Stimulated activated CD8-positive, alpha-beta memory T cell treated with anti-CD3 and anti-CD28 coated beads, Interleukin-15, amount 100 ng/mL, for 1 hour (primary cell): ENCODE measurements at places on chromosomes 4 and X.

DNA sequence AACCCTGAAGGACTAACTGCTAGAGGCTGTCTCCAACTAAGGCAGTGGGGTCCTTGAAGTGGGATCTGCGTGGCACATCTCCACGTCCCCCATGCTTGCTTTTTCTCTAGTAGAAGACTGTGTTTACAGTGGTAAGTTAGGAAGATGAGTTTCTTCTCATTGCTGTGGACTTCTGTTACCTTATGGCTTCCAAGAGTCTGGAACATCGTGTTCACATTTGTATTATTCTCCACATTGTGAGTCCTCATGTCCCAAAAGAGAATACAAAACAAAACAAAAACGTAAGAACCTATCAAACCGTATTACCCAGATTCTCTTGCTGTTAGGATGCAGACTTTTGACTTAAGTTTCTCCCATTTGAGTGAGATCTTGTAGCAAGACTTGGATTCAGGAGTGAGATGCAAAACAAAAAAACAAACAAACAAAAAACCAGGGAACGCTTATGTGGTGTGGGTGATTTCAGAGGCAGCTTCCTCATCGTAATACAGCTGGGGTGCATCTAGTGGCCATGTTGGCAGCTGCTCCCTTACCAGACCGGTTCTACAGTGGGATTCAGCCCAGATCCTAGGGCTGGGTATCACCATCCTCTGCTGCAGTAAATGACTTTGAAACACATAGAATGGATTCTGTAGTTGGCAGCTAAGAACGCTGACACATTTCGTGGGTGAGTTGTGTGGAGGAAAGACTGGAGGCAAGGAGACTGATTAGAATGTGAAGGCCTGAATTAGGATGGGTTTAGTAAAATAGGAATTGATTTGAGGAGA, 41.3 kb downstream of the TMEM131L start:
- DNase-seq: no peak

DNA sequence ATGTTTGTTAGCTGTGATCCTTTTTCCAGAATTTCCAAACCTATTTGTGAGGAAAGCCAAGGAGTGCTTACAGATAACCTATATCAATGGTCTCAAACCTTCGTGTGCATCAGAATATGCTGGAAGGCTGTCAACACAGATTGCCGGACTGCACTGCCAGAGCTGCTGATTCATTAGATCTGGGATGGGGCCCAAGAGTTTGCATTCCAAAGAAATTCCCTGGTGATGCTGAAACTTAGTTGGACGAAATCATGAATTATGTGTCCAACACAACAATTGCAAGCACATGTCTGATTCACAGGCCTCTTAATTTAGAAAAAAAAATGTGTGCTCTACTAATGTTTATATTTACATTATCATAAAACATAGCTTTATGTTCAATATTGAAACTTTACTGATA, 544.0 kb upstream of the AMOT start:
- DNase-seq: no peak

- no peak for DNase-seq
Observed at GRCh38 chr4:52946855-52947254, 84.7 kb downstream of the RASL11B start.

GRCh38 chrX:42276982-42277690, 353.8 kb upstream of the CASK start:
- no peak for DNase-seq

GRCh38 chrX:6292599-6292998, 63.9 kb upstream of the NLGN4X start:
- DNase-seq: no peak

- DNase-seq: no peak
Observed at GRCh38 chr4:174023641-174024040, 259.8 kb downstream of the FBXO8 start.

- no peak for DNase-seq
Observed at GRCh38 chr4:86948276-86948675, 13.5 kb downstream of the AFF1 start.

DNA sequence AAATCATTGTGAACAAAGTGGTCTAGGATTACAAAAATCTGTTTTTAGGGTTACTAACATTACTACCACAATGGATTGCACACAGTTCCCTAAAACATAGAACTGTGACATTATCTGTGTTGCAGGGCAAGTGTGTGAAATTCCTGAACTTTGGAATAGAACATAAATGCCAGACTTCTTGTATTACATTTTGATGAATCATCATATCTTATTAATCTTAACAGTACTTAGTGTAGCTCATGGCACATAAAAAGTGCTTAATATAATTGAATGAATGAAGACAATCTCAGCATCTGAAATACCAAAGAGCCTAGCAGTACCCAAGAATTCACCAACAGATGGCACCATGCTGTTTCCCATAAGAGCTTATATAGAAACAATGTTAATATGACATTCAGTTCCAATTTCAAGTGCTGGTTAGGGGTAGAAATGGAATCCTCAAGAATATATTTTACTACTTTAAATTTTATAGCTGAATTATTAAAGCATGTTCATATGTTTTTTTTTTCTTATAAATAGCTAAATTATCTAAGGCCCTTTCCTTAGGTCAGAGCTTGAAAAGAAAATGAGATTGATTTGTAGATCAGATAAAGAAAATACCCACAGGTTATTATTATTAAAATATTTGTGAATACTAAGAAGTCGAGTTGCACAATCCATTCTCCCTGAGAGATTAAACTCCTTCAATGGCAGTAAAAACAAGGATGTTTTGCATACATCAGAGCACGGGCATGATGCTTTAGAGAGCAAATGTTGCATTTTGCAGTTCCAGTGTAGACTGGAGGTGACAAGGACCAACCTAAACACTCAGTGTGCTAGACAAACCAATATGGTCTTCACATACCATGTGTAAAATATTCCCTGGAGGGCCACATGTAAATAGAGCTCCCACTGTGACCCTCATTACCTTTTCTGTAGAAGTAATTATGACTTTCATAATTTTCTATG, 25.7 kb upstream of the SHISA3 start:
- no peak for DNase-seq

GRCh38 chrX:107565015-107565414, 63.3 kb upstream of the PRPS1 start:
- no peak for DNase-seq

DNA sequence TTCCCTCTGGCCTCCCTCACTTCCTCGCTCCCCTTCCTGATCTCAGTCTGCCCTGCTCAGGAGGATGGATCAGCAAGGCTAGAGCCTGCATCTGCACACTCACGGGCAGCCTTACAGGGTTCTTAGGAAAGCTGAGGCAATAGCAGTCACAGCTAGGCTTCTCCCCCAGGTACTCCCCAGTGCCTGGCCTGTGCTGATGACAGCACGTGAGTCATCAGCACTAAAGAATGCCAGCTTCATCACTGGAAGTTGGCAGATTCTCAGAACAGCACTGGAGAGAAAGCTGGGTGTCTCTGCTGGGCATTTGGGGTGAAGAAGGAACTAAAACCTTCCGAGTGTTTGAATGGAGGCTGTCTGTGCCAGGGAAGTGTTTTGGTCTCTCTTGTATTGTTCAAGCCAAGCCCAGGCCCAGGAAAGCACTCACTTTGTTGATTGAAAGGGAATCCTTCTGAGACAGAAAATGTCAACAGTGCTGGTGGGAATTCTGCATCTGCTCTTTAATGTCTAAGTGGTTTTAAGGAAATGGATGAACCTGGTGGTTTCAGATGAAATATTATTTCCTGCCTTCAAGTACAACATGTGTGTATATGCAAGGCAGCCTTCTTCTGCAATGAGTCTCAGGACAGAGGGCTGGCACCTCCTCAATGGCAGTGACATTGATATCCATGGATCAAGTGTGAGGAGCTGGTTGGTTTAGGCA, 73.0 kb upstream of the SCOC start:
- DNase-seq: no peak

DNA sequence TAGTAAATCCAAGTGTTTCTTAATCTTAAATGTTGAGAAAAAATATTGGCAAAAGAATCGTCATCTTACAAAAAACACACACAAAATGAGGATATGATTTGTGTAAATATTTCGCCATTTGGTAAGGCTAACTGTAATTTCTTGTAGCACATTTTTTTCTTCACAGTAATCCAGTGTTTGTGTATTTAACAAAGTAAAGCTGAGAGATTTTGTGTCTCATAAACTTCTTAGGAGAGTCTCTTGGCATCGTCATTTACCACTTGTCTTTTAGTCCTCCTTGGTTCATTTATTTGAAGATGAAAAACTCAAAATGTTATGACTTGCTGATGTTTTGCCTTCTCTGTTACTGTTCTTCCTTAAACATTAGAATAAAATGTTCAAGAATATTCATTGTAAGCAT, 326.7 kb upstream of the PITX2 start:
- DNase-seq: no peak

DNA sequence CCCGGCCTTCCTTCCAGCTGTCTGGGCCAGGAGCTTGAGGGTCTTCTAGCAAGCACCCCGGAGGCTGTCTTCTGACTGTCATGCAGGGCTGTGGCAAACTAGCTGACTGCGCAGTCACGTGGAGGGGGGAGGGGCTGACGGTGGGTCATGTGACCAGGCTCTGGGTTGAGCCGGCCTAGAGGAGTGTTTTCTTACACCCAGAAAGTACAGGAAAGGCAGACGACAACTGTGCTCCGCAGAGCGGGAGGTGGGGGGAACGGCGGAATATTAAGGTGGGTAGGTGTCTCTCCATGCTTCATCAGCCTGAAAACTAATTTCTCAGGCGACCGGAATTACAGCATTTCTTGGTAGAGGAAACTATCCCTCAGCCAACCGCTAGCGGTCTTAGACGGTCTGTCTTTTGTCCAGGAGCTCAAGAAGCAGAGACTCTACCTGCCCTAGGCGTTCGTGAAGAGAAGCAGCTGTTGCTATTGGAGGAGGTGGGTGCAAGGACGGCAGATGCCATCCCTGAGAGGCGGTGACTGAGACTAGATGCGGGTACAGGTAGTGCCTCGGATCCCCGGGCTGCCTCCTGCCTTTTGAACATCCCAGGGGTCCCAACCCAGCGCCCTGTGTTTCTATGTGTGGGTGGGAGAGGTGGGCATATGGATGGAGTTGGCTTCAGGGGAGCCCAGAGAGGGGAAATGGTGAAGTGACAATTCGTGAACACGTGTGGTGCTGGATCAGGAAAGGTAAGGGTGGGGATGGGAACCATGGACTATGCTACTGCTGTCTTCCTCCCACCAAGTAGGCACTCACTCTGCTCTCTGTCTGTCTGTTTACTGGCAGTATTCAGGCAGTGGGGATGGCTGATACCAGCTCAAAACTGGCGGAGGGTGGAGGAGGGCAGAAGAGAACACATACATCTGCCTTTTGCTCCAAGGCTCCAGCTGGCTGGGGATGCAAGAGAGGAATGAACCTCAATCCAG, 8.8 kb downstream of the GPRASP1 start:
- peak; percentile 74 for DNase-seq

DNA sequence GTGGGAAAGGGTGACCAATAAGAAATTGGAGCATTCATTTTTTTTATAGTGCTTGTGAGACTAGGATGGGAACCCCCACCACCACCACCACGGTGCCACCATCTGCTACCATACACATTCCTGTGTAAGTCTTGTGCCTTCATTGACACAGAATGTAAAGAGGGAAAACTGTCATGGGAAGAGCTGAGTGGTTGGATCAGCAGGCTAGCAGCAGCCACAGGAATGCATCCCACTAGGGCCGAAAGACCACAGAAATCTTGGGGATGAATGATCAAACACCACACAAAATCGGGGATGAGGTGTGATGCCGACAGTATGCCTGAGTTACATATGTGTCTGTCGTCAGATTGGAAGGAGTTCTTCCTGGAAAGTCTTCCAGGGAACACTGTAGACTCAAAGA, 69.2 kb downstream of the SRPX start:
- no peak for DNase-seq

GRCh38 chr4:172998527-172999469, 169.8 kb upstream of the GALNT7 start:
- no peak for DNase-seq

DNA sequence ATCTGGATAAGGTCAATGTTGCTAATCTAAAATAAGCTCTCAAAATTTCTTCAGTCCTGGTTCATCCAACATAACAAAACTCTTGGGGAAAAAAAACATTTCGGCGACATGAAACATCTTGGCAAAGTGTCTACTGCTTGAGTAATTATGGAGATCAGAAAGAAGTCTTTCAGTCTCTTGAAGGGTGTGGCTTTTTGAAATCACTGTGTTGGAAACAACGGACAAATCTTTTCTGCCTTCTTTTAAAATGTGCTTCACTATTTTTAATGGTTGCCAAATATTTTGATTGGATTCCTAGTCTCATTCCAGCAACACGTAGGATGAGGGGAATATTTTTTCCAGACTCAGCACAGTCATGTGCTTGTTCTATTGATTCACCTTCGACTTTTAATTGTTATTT, 138.6 kb downstream of the KLHL8 start:
- no peak for DNase-seq

- no peak for DNase-seq
Observed at GRCh38 chr4:60544981-60545380, 655.1 kb upstream of the ADGRL3 start.

- no peak for DNase-seq
Observed at GRCh38 chr4:63693321-63693720, 715.9 kb downstream of the TECRL start.

- no peak for DNase-seq
Observed at GRCh38 chr4:14277505-14277904, 650.0 kb upstream of the BOD1L1 start.

DNA sequence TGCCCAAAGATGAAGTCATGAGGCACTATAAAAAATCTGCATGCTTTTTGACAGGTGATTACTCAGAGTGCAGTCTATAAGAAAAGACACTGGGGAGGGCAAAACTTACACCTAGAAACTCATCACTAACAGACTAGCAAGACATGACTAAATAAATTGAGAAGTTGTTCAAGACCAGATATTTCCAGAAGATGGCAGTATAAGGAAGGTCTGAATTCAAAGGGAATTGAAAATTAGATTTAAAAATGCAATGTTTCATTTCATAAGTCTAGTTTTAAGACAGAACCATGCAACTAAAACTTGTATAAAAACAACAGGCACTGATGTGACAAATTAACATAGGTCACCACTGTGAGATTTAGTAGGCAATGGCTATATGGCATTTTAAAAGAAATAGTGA, 232.5 kb upstream of the POF1B start:
- no peak for DNase-seq

DNA sequence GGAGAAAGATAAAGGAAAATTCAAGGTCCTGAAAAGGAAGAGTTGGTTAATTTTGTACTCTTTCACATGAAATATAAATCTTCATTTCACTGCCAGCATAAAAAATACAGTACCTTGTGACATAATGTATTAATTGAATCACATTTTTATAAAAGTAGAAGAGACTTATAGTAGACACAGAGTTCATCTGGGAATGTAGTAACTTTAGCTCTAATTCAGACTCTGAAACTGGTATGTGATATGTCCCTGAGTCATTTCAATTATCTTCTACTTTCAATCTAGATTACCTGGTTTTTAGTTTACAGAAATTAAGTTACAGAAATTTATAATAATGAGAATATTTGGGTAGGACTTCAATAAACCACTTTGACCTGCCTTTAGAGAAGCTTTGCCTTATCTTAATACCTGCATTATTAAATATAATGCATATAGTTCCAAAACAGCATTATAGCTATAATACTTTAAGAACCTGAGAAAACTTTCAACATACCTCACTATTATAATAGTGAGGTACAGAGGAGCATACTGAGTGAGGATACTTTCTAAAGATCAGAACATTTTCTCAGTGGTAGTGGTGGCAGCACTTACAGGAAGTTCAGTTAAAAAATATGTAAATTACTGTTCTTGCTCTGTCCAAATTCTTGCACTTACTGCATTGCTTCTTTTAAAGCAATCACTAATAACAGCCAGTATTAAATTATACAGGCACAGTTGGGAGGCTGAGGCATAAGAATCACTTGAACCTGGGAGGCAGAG, 11.2 kb downstream of the NEK1 start:
- no peak for DNase-seq

- no peak for DNase-seq
Observed at GRCh38 chrX:15464704-15465103, 28.4 kb downstream of the PIR start.

GRCh38 chrX:155886409-155886808, 5.3 kb downstream of the VAMP7 start:
- DNase-seq: no peak
